COR-L47 (cell line): ENCODE measurements at places on chromosomes 6 and 20.

- no peak for DNase-seq
Measured at GRCh38 chr6:117960877-117961276, 53.8 kb downstream of the SLC35F1 start.

DNA sequence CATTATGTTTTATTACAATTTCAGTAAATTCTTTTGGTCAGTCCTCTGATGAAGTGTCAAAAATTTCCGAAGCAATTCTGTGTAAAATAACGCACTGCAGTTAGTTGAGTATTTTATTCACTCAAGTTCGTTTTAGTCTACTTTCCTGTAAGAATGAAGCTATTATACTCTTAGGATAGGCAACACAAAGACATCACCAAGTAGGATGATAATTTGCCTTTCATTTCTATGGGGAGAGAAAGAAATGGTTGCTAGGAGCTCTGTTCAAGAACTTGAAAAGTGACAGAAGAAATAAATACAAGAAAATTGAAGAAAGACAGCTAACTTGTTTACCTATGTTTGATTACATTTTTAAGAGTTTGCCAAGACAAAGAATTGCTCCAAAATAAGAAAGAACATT, 290.4 kb downstream of the EYS start:
- DNase-seq = no peak

GRCh38 chr6:82410151-82410648, 46.6 kb downstream of the TPBG start:
- no peak for DNase-seq

GRCh38 chr6:21808551-21809242, 215.1 kb downstream of the SOX4 start:
- no peak for DNase-seq

DNA sequence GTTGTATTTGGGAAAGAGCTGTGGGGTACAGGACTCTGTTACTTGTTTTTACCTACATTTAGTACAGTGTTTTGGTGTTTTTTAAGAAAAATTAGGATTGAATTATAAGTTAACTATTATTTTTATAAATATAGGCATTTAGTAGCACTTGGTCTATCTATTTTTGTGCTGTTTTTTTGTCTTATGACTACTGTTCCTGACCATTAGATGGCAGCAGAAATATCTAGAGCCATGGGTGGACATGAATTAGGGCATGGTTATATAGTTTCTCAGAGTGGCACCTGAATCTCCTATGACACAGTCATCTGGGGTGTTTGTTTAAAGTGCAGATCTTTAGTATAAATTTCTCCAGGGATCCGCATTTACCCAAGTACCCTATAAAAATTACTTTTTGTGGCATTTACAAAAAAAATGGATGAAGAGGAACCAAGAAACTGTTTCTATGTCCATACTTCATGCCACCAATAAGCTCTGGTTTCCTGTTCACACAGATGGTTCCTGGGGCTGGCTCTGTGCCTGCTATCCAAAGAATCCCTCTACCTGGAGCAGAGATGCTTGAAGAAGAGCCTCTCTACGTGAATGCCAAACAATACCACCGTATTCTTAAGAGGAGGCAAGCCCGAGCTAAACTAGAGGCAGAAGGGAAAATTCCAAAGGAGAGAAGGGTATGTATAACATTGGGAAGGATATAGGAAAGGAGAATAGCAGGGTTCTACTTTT, 19.8 kb downstream of the NFYA start:
- peak; percentile 10 for DNase-seq

DNA sequence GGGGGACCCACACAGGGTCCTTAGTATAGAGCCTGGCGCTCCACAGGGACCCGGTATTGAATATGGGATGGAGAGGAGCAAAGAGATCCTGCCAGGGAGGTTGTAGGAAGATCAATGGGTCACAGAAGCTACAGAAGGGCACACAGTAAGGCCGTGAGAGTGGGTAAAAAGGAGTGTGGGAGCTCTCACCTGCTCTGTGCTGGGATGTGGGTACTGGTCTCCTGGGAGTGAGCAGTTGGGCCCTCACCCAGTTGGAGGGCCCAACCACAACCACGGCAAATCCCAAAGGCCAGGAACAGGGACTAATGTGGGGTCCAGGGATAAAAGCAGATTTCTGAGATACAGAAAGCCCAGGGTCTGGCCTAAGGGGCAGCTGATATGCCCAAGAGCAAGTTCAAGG, 73.4 kb upstream of the RNF24 start:
- DNase-seq = no peak
